NCI-H1092 treated with DMSO at 0.1 percent for 48 hours (cell line): ENCODE measurements at places on chromosomes 11 and 22.

DNA sequence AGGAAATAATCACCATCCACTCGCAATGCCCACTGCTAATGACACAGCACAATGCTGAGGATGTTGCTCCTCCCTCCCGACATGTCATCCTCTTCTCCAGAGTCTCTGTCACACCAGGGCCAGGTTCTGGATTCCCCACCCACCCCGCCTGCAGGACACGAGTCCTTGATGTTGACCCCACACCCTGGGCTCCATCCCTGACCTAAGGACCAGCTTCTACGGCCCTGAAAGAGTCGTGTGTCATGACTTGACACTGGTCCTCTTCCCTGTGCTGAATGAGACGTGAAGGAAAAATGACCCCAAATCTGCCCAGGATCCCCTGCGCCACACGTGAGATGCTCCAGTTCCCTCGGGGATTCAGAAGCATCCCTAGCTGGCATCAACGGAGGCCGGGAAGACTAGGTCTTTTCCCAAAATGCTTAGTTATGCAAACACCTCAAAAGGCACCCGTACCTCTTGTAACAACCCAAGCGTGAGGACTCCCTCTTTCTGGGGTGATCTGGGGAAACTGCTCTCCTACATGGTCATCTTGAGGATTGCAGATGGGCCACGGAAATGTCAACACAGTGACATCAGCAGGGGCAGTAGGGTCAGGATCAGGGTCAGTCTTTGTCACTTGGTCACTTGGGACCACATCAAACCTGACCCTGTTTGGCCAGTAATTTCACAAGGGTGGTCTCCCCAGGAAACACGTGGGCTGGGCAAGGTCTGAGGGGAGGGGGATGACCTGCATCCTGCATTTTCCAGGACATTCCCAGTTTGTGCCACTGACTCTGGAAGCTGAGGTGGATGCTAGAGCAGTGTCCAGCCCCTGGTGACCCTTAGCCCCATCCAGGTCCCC, 42.0 kb downstream of the IGLL5 start:
- DNase-seq, result no peak

GRCh38 chr11:118771547-118772288, 19.2 kb downstream of the DDX6 start:
- DNase-seq, result no peak

DNA sequence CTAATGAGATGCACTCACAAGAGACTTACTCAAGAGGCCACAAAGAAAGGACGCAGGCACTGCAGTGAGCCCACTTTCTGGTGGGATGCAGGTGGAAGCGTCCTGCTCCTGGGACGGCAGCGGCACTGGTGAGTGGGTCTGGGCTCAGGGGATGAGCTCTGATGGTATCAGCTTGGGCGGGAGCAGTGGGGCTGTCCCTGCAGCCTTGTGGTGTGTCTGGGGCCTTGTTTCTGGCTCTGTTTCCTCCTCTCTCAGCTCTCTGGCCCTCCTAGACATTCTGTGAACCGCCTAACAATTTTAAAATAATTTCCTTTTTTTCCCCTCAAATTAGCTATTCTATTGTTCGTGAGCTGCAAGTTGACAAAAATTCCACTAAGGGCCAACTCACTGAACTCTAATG, 8.8 kb upstream of the ST14 start:
- DNase-seq, result no peak

DNA sequence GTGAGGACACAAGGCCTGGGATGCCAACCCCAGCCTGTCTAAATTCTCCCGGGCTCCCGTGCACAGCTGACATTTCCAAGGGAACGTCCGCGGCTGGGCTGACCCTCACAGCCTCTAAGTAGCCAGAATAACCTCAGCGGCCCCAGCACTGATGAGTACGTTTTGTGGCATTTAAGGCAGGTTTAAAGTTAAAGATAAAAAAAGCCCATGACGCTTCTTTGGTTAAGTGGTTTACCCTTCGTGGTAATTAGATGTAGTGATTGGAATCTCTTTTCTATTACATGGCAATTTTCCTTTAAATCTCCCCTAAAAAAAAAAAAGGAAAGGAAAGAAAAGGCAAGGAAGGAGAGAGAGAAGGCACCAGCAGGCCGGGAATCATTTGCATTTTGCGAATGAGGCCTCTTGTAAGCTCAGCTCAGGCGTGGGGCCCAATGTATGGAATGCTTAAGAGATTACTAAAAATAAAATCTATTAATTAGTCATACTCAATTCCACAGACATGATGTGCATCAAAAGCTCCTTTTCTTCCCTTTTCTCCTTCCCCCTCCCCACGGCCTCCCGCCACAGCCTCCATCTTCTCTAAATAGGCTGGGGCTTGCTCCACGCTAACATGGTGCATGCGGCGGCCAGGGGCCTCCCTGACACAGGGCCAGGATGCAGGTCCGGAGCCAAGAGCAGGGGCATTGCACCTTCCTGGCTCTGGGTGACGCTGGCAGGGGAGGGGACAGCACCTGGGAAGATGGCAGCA, 44.1 kb downstream of the MACROD1 start:
- no peak for DNase-seq

DNA sequence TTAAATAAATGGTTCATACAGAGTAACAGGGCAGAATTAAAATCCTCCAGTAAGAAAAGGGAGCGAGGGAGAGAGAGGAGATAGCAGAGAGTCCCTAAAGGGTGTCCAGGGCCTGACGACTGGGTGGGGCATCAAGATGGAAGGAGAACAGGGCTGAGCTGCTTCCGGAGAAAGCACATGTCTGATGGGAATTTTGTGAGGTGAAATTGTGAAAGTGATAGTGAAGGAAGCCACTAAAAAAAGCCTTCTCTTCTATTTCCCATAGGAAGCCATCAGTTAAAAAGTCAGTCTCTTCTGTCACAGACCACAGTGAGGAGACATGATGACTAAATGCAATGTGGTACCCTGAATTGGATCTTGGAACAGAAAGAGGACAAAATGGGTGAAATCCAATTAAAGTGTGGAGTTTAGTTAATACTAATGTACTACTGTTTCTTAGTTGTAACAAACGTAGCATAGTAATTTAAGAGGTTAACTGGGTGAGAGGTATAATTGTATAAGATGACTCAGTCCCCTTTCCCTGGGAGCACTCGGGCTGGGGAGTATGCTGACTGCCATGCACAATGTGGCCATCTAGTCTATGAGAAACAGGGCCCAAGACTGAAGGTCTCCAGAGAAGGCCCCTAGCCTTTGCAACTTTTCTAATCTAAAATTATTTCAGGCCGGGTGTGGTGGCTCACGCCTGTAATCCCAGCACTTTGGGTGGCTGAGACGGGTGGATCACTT, 29.5 kb upstream of the FCHSD2 start:
- no peak for DNase-seq

DNA sequence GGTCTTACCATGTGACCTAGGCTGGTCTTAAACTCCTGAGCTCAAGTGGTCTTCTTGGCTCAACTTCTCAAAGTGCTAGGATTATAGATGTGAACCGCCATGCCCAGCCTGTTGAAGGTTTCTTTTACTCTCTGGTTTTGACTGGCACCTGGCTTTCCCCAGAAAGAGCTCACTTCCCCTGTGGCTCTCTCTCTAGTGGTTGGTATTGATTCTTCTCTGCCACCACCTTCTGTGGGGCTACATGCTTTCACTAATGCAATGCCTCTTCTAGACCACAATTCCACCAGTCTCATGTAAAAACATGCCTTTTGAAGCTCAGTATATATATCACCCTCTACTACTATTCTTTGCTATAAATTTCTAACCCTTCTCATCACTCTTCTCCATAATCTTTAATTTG, 67.2 kb downstream of the CCDC83 start:
- no peak for DNase-seq

DNA sequence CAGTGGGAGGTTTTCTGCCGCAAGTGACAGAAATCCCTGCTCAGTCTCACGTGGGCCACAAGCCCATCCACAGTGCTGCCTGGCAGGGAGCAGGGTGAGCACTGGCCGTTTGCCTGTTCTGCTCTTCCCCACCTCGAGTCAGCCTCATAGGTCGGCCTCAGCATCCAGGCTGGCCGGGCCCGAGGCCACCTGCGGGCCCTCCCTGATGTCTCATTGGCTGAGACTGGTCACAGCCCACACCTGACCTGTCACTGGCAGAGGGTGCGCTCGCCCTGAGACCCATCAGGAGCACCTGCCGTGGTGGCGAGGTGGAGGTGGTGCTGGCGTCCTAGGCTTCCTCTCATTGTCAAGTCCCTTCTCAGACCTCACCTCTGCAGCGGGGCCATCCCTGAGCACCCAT, 72.1 kb downstream of the ELFN2 start:
- DNase-seq, result no peak

- DNase-seq, result peak; percentile 98
These were observed 14.3 kb downstream of the BLID start for GRCh38 chr11:122101625-122102291.

DNA sequence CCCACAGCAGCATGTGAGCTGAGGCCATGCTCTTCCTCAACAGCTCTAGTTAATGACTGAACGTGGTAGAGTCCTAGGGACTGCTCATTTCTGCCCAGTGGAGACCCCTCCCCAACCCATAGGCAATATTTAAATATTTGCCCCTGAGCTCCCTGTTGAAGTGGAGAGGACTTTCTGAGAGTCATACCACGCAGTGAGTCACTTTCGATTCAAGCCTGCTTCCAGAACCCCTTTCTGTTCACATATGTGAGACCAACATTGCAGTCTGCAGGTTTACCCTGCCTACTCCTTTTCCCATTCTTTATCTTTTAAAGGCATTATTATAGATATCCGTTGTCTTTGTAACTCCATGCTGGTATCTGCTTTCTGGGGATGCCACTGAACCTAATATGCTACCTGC, 946.3 kb downstream of the JRKL start:
- DNase-seq, result no peak

DNA sequence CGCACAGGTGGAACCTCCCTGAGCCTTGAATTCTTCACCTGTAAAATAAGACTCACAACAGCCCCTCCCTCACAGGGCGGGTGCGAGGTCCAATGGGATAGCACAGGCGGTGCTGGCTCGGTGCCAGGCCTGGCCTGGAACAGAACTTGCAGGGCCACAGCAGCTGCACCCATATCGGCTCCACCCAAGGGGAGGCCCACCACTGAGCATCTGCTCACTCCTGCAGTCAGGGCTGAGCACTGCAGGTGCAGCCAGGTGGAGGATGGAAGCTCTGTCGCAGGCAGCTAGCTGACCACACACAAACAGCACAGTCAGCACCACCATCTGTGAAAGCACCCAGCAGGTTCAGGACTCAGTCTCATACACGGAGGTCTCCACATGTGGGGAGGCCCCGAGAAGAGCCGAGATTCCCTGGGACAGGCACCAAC, 19.6 kb downstream of the VPS37C start:
- peak; percentile 48 for DNase-seq

DNA sequence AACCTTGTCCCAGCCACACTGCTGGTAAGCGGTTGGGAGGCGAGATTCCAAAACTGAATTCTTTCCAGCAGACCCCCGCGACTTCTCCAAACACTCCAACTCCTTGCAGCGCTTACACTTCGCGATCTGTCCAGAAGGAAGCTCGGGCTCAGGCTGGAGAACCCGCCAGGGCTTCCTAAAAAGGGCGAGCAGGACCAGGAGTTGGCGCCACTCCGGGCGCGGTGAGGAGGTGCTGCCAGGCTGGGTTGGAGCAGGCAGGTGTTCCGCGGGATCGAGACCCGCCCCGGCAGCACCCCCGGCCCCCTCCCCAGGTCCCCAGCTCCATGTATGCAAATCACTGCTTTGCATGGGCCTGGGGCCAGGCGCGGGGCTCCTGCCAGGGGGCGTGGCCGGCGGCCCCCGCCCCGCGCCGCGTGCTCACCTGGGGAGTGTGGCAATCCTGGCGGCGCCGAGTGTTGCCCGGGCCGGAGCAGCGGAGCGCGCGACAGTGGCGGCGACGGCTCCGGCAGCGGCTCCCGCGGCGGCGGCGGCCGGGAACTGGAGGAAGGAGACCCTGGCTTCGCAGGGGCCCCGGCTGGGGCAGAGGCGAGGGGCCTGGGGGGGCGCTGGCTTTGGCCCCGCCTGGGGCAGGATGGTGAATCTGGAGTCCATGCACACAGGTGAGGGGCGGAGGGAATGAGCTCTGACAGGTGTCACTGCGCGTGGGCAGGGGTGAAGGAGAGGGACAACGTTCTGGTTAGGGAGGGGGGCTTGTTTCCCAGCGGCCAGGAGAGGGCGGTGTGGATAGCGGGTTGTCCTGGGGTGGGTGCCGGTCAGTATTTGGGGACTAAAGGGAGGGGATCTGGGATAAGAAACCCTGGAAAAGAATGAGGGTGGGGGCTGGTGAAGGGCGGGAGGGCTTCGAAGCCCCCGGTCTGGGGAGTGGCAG, at the start of gene POU2F3:
Gene POU2F3 (plus strand): TSS at position 428 of the 928 bp plus-strand sequence. CDS start 204 bp downstream, at position 632.
- DNase-seq, result no peak

- no peak for DNase-seq
These were observed 3.0 kb upstream of the CEND1 start for GRCh38 chr11:792873-793272.

DNA sequence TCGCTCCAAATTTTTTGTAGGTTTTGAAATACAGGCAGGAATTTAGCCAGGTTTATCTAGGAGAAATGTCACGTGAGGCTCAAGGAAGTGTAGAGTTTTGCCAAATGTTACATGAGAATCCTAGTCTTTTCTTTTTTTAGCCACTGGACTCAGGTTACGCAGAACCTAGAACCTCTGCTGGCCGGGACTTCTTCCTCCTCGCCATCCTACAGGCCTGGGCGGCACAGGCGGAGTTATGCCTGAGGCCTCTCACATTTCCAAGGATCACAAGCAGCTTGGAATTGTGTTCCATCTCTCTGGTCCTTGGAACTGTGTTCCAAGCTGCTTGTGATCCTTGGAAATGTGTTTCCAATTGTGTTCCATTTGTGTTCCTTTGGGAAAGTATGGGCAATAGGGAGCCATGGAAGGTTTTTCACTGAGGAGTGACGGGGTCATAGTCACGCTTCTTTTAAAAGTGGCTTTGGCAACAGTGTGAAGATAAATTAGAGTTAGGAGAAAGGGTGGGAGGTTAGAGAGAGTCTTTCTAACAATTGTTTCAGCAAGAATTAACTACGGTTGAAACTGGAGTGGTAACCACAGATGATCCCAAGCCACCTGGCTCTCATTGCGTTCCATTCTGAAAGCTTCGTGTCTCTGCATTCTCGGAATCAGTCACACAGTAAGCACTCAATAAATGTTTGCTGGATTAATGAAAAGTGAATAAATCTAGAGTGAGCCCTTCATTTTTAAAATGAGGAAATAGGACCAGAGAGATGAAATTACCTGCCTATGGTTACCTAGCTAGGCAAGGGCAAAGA, 12.5 kb upstream of the POU2AF1 start:
- DNase-seq, result no peak
